ENCODE measurements at places on chromosomes 12 and 14. TPM values are rescaled to one million over a fixed set of nuclear protein-coding genes. Genes with fewer than 3 reads are reported as not detected.
A peak's percentile ranks its signal among the peaks of the same experiment; 100 is the strongest.

GRCh38 chr12:111426344-111427185, 20.8 kb downstream of the SH2B3 start:
- no peak for DNase-seq

DNA sequence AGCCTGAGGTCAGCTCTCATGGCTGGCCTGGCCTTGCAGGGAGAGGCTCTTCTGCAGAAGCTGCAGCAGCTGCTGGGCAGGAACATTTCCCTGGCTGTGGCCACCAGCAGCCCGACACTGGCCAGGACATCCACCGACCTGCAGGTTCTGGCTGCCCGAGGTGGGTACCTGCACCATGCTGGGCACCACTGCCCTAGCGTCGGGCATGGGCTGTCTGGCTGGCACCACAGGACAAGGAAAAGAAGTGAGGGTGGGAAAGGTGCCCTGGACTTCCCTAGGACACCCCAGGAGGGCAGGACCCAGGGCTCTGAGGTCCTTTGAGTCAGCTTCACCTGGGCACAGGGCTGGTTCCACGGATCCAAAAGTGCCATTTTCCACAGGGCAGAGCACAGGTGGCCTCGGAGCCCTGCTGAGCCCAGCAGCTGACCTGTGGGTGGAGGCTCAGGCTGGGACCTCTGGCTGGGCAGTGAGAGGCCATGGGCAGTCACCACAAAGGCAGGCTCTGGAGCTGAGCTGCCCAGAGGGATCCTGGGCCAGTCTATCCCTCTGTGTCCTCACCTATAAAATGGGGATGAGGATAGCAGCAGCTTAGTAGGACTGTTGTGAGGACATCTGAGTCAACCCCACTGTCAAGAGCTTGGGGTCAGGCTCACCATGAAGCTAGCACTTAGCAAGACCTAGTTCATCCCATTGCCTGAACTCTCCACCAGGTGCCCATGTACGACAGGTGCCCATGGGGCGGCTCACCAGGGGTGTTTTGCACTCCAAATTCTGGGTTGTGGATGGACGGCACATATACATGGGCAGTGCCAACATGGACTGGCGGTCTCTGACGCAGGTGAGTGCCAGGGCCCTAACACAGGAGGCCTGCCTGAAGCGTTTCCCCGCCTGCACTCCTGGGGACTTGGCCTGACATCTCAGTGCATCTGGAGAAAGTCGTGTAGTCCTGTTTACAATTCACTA, 4.9 kb downstream of the PLD4 start:
- DNase-seq = no peak

GRCh38 chr12:58247633-58248032, 306.3 kb downstream of the ATP23 start:
- no peak for DNase-seq

- no peak for DNase-seq
Observed at GRCh38 chr14:57889245-57889644, 23.4 kb upstream of the SLC35F4 start.

- DNase-seq = no peak
Observed at GRCh38 chr12:124964836-124965462, 24.0 kb downstream of the DHX37 start.

- no peak for DNase-seq
Observed at GRCh38 chr12:117069101-117069797, 30.0 kb downstream of the TESC start.

GRCh38 chr14:96091941-96092411, 52.8 kb downstream of the C14orf132 start:
- DNase-seq = no peak

DNA sequence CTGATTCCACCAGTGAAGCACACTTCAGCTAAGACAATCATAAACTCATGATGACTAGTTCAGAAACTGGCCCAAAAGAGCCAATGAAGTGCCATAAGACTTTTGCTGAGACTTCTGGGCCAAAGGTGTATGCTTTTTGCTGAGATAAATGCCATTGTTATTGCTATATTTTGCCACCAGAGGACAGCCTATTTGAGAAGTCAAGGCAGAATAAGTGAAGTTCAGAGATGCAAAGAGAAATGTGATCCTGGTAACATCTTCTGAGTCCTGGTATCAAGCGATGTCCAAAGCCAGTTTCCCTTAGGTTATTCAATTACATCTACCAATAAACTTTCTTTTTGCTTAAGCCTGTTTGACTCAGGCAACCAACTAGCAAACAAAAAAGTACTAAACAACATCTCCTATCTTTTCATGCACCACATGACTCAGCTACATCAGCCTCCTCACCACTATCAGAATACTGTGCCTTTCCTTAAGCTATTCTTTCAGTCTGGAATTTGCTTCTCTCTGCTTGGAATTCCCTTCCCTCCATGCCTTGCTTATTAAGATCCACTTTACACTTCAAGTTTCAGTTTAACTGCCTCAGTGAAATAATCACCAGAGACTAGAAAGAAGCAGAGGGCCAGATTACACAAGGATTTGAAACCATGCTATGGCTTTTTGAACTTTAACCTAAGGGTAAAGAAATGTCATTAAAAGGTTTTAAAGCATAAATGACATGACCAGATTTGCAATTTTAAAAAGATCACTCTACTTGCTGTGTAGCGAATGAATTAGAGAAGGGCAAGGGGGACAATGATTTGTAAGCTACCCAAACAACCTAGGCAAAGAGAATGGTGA, 14.0 kb downstream of the CRY1 start:
- no peak for DNase-seq

DNA sequence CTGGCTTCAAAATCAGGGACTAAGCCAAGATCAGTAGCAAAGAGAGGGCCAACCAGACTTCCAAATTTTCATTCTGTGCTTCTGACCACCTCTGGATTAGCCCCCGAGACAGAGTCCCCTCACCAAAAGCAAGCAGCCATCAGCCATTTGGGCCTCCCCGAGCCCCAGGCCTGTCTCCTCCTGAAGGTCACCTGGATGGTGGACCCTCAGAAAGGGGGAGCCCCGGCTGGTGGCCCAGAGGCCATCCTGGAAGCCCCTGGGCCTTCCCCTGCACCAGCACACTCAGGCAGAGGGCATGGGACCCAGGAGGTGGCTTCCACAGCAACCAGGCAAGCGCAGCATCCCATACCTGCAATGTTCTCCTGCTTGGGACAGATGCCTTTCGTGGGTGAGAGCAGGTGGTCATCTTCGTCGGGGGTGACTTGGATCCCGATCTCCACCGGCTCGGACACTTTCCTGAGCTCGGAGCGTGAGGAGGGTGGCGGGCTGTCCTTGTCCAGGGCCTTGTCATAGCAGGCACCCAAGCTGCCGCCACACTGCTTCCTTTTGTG, 14.8 kb downstream of the BCL11B start:
- DNase-seq = no peak

DNA sequence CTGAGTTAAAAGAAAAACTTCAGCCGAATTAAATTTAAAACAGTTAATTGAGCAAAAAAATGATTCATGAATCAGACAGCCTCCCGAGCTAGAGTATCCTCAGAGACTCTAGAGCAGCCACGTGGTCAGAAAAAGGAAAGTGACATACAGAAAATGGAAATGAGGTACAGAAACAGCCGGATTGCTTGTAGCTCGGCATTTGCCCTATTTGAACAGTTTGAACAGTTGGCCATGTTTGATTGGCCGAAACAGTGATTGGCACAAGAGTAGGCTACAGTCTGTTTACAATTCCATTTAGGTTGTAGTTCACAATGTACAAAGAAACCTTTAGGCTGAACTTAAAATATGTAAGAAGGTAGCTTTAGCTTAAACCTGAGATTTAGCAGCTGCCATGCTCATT, 12.9 kb upstream of the OXA1L start:
- no peak for DNase-seq

DNA sequence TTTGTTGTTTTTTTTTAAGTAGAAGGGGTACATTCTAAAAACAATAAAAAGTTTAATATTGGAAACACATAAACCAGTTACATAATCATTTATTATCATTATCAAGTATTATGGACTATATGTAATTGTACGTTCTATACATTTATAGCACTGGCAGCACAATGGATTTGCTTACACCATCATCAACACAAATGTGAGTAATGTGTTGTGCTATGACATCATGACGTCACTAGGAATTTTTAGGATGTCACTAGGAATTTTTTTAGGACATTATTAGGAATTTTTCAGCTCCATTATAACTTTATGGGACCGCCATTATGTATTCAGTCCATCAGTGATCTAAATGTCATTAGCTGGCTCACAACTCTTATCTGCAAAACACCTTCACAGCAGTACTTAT, 126.8 kb upstream of the SYT10 start:
- no peak for DNase-seq

GRCh38 chr12:91639327-91639726, 456.7 kb upstream of the DCN start:
- DNase-seq = no peak

DNA sequence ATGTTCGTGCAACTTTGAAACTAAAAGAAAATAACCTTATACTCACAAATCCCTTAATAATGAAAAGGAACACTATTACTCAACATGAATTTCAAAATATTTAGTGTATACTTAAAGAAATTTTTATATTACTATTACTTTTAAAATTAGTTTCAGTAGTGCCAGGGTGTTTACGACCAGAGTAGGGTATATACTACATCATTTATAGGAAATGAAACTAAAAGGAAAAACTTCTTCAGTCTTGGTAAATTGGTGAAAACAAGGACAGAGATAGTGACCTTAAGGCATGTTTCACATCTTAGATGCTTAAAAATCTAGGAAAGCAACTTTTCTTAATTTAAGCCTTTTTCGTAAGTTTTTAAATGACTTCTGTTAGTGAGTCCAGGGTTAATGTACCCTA, 4.5 kb downstream of the USP15 start:
- no peak for DNase-seq

DNA sequence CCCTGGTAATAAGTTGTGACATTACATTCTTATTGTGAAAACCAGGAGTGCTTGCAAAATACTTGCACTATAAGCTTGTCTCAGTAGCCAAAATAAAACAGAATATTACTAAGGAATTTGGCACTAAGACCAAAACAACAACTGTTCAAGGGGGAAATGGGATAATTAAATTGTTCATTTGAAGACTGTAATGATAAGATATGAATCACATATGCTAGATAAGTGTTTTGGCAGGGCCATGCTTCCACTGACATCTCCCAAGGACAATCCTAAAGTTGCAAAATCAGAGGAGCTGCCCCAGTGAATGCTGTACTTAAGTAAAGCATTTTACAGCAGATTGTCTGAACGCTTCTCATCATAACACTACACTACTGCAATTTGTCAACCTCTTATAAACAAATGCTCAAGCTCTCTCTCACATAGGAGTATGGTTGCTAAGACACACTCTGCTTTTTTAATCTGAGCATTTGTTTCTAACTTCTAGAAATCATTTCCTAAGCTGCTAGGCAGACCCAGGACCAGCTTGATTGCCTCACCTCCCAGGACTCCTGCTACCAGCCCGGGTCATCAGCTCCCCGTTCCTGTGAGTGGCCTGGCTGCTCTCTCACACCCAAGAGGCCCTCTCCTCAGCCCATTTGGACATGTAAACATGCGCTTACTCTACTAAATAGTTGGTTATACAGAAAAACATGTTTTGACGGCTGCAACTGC, 191.5 kb downstream of the PAX9 start:
- no peak for DNase-seq

DNA sequence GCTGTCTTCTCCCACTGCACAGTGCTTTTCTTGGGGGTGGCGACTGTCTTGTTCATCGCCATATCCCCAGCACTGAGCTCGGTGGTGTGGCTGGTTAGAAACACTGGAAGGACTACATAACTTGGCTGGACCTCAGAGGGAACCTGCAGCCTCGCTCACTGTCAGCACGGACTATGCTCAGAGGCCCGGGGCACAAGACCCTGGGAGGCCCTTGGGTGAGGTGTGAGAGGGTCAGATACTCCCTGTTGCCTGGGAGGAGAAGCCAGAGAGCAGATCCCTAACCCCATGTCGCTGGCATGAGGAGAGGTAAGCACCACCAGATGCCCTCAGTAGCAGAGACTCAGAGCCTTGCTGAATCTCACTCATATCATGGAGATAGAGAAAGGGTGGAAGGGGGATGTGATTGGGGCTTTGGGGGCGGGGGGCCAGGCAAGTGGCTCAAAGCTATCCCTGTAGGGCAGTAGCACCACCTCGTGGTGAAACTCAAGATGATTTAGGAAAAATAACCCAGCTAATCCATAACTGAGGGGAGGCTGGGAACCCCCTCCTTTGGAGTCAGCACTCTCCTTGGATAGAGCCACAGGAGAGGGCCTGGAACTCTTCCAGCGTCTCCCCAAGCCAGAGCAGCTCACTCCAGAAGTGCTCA, 18.7 kb upstream of the HDAC7 start:
- DNase-seq = no peak

DNA sequence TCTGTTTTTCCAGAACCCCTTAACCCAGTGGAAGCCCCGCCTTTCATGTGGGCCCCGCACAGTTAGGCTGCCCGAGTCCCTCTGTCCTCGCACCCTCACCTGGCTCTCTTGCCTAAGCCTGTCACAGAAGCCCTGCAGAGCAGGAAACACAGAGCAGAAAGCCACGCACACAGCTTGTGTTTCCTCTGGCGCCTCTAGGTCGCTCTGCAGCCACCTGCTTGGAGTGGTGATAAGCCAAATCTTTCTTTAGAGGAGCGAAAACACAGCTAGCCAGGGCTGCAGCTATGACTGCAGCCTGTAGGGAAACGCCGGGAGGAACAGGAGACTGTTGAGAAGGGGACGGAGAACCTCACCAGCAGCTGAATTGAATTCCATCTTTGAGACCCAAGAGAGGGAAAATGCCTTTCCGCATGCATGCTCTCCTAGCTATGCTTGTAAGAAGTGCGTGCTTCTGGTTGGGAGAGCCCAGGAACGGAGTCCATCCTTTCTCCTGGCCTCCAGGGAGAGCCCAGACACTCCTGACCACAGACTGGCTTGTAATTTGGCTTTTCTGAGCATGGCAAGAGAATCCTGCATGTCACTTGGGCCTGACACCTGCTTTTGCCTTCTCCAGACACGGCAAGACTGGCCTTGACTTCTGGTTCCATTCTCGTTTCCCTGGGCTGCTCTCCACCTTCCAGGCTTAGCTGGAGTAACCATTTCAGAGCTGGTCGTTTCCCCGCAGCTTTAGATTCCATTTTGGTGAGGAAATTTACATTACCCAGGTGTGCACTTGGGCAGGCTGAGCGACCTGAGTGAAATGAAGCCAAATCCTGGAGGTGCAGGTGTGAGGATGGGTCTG, 301.6 kb downstream of the CACNA1C start:
- peak; percentile 30 for DNase-seq

GRCh38 chr14:36068777-36069534, 107.6 kb downstream of the PTCSC3 start:
- no peak for DNase-seq

GRCh38 chr12:46518729-46519128, 146.2 kb upstream of the SLC38A2 start:
- no peak for DNase-seq

C14orf93 gene
- 19.0 TPM for polyA plus RNA-seq

PSMA6 gene
- 189 TPM for polyA plus RNA-seq

WIF1 gene
- 3.0 TPM for polyA plus RNA-seq

CEBPE gene
- 0.15 TPM for polyA plus RNA-seq

NTS gene
- polyA plus RNA-seq = 10.4 TPM

RND1 gene
- 2.6 TPM for polyA plus RNA-seq

PPP2R5C gene
- 115 TPM for polyA plus RNA-seq

HOXC12 gene
- polyA plus RNA-seq = not detected

LRRIQ1 gene
- polyA plus RNA-seq = 35.8 TPM

CMTM5 gene
- polyA plus RNA-seq = 2.3 TPM

SLC7A7 gene
- polyA plus RNA-seq = 106 TPM

ABCC9 gene
- 25.3 TPM for polyA plus RNA-seq
